ENCODE measurements at places on chromosomes 2 and 18.

- DNase-seq = no peak
Observed at GRCh38 chr2:172647439-172647838, 88.2 kb upstream of the RAPGEF4 start.

GRCh38 chr2:22486343-22486742 lies 898.6 kb upstream of the KLHL29 start:
- no peak for DNase-seq

- DNase-seq = no peak
Observed at GRCh38 chr2:26682155-26682554, 10.4 kb upstream of the KCNK3 start.

DNA sequence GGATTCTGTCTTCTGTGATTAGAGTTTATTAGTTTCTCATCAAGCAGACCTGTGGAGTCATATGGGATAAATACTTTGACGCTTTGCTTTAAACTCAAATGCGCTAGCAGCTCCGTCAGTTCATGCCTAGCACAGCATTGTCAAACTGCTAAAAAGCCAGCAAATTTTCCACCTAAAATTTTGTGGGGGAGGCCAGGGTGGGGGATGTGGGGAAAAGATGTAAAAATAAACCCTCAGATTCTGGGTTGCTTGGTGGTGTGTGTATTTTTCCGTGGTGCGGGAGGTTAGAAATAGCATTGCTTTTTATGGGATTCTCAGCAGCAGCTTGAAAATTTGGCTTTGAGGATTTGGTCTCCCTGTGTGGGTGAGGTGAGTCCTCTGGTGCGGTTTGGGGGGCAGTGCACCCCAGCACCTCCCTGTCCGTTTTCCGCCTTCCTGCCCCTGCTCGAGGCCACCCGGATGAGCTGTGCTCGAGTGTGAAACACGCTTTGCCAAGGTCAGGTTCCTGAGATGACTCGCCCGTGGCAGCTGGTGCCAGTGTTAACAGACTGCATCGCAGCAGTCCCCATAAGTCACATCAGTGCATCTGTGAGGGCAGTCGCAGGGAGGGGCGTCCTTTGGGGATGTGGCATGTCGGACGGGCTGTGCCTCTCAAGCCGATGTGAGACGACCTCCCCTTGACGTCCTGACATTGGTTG lies 65.9 kb downstream of the LDLRAD4 start:
- DNase-seq = no peak

DNA sequence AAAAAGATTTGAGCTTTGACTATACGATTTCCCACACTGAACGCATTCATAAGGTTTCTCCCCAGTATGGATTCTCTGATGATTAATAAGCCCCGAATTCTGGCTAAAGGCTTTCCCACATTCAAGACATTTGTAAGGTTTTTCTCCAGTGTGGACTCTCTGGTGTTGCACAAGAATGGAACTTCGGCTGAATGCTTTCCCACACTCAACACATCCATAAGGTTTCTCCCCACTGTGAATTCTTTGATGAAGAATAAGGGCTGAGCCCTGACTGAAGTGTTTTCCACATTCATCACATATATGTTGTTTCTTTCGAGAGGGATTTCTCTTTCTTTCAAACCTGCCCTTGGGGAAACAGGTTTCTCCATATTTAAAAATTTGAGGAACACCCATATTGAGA lies 6.9 kb downstream of the ZNF24 start:
- DNase-seq = no peak

DNA sequence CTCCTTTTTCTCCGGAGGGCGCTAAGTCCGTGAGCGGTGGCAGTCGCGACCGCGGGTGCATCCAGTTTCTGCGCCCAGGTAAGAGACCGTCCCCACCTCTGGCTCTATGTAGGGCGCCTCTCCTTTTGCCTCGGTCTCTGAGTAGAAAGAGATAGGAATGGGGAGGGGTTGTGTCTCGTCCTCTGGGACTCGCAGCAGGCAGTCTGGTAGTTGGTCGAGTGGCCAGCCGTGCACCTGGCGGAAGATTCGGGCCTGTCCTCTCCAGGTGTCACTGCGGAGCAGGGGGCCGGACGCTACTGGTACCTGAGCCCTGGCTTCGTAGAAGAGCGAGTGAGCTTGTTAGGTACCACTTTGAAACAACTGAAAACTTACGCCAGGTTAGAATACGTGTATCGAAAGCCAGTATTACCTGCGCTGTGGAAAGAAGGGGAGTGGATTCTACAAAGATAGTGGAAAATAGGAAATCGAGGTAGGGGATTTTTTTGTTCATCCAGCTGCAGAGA lies 403 bp downstream of the MAP2 start:
- DNase-seq = no peak

DNA sequence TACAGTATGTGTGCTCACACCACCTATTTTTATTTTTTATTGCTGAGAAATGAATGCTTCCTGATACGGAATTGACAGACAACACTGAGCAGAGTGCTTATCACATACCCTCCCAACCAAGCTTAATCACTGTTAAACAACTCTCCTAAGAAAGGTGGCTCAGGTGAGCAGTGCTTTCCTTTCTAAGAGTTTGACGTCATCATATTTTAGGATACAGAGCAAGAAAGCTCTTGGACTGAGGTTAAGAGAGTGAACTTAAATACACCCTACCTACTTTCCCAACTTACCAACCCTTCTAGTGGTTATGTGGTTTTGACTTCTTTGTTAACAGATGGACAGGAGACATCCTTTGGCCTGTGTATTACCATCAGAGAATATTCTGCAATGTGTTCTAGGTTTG lies 101.2 kb downstream of the NRXN1 start:
- DNase-seq = no peak

DNA sequence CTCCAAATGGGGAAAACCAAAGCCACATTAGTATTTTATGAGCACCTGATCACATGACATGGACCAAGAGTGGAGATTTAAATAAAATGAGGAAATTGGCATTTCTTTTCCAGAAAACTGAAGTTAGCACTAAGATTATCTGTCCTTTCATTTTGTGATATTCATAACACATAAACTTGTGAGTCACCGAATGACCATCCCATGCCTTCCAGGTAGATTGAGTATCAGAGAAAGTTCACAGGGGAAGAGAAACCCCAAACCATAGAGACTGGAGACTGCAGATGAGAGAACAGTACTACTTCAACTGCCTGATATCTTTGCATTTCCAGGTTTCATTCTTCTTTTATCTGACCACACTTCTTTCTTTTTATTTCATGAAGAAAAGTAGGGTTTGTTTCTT lies 176.3 kb upstream of the LRP1B start:
- DNase-seq = no peak

- peak; percentile 41 for DNase-seq
Observed at GRCh38 chr2:235779444-235779896, 285.6 kb downstream of the AGAP1 start.

GRCh38 chr2:83058683-83059082 lies 1400.4 kb downstream of the SUCLG1 start:
- no peak for DNase-seq

DNA sequence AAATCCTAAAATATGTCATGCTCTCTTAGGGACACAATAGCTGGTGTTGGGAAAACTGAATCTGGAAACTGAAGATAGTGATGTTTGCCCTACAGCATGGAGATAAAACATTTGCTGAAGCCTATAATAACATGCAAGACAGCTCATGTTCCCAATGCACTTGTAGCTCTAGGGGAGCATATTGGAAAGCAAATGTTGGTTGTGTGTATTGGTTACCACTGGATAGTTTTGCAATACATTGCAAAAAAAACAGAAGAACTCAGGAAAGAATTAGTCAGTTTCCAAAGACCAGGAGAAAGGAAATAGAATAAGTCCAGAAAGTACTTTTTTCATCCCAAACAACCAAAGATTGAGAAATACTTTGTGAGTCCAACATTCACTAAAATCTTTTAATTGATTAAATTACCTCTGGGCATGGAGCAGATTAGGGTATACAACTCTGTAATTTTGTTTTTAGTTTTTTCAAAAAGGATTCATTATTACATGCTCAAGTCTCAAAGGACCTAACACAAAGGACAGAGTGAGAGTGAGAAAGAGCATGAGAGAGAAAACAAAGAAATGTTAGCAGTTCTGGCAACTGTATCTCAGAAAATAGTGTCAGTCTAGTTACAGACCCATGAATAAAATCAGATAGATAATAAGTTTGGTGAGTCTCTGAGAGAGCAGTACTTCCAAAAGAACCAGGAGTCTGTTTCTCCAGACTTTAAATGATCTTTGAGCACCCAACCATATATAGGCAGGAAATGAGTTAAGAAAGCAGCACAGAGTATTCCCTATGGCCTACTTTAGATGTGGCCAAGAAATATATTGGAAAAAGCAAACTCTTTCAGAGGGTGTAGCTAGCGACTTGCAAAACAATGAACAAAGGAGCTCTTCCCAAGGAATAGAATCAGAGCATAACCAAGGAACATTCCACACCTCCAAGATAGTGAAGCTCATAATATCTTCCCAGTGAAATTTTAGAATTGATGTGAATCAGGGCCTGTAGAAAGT lies 36.6 kb upstream of the COL3A1 start:
- no peak for DNase-seq
